ENCODE measurements at places on chromosomes 16 and 17.
A peak's percentile ranks its signal among the peaks of the same experiment; 100 is the strongest.

GRCh38 chr17:47850373-47850691, 631 bp downstream of the SP6 start:
- DNase-seq = no peak

- peak; percentile 80 for DNase-seq
Observed at GRCh38 chr17:37488607-37489196, 989 bp upstream of the DUSP14 start.

DNA sequence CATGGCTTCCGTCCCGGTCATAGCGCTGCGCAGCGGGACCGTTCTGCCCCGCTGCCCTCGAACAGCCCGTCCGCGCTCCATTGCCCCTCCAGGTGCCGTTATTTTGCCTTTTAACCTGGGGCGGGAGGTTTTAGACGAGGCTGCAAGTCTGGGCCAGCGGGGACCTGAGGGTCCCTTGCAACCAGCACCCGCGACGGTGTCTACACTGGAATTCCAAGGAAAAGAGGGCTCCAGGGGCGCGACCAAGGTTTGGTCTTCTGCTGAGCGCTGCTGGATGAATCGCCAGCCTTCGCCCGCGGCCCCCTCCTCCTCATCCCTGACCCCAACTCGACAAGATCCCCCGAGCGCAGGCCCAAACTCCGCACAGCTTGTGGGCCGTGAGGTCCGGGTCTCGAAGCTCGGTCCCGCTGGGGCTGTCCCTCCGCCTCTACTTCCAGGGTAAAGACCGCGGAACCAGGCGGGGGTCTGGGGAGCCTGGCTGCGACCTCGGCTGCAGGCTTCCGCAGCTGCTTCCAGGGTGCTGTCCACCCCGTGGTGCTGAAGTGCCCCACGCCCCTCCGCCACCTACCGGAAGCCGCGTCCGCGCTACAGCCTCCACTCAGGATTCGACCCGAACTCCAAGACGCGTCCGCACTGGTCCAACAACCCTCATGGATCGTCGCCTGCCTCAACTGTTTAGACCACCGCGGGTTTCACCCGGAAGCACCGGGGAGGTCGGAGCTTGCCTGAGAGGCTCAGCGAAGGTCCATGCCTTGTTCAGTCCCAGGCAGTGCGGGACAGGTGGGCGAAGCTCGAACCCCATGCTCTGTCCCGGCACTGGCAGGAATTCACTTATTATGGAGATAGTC, 10.1 kb upstream of the CA4 start:
- DNase-seq = peak; percentile 81

DNA sequence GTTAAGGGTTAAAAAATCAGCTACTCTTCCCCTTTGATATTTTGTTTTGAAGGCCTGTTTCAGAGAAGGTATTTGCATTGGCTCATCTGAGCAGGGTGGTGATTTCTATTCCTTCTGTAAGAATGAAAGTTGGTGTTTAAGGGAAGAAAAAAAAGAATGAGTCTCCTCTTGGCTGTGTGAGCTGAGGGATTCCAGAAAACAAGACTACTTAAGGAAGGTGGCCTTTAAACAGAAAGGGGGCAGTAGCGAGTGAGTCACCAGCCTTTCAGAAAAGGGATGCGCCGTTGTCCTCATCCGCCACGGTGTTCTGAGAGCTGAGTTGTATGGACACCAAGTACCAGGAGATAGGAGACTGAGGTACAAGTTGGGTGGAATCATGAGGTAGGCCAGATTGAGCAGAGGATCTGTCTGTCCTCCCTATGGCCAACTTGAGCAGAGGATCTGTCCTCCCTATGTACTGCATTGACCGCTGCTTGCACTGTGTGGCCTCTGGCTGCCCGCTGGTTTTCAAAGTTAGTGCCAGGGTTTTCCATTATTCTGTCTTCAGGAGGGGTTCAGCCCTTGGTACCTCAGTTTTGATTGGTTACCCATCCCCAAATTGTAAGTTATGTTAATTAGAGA, 8.2 kb downstream of the PRKCA start:
- no peak for DNase-seq

Measured in left colon (tissue), 2 donors.